ENCODE measurements at places on chromosomes 1 and 21.

DNA sequence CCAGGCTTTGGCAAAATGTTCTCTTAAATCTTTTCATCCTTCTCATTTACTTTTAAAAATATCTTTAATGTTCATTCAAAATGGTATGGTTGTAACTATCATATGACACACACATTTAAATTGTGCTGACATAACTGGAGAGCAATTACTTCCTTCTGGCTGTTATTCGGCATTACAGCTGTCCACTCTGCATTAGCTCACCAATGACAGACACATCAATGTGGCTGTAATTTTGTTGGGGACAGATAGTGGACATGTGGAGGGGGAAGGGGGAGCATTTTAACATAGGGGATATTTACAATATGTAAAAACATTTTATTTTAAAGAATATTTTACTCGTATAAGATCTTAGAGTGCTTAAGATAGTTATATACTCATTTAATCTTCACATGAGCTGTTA is 319.8 kb downstream of the HMCN1 start:
- no peak for DNase-seq

DNA sequence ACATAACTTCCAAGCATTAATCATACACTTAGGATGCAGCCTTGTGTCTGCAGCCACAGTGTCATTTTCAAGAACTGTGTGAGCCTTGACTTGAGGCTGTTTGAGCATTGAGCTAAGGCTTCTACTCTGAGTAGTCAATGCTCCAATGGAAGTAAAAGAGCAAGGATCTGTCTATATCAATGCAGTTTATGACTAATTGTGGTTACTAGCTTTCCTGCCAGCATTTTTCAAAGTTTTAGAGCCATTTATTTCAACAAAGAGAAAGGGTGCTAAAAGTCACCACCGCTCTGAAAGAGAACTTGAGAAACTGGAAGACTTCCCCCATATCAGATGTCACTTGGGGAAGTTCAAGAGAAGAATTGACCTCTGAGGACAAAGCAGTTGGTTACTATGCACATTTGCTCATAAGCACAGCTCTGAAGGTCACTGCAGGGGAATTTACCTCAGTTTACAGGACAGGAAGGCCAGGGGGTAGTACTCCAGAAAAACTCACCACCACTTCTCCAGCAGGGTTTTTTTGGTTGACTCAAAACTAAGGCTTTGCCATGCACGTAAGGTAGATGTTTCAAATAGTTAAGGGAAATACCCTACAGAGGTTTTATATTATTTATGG is 24.5 kb upstream of the RGS1 start:
- DNase-seq = no peak

DNA sequence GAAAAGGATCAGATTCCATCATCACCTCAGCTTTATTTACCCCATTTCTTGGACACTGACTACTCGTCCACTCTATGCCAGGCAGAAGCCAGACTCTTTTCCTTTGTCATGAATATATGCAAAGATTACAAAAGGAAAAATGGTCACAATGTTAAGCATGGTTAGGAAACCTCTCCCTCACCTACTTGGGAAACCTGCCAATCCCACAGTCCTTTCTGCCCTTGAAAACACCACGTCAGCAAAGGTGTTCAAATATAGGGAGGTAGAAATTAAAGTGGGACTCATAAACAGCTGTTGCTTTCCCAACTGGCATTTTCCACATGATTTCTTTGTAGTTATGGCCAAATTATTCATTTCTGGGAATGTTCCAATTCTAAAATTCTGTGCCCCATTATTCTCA is 16.2 kb upstream of the ATP13A2 start:
- no peak for DNase-seq

DNA sequence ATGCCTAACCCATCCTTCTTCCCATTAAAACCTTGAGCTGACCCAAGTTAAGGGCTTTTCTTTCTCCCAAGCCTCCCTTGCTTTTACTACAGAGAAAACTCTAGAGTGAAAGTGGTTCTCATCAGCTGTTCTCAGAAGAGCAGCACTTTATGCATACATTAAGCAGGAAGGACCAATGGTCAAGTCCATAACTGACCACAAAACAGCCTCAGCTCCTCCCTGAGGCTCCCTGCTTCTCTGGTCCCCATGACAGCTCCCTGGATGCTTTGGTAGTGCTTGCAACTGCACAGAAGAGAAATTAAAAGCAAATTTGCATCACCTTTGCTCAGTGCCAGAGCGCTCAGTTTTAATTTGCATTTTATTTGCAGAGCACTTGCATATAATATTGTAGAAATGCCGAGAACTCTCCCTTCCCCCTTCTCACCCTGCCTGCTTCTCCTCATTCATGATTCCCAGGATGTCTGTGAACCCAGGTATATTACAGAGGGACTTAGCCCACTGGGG is 56.1 kb downstream of the LMX1A start:
- no peak for DNase-seq

DNA sequence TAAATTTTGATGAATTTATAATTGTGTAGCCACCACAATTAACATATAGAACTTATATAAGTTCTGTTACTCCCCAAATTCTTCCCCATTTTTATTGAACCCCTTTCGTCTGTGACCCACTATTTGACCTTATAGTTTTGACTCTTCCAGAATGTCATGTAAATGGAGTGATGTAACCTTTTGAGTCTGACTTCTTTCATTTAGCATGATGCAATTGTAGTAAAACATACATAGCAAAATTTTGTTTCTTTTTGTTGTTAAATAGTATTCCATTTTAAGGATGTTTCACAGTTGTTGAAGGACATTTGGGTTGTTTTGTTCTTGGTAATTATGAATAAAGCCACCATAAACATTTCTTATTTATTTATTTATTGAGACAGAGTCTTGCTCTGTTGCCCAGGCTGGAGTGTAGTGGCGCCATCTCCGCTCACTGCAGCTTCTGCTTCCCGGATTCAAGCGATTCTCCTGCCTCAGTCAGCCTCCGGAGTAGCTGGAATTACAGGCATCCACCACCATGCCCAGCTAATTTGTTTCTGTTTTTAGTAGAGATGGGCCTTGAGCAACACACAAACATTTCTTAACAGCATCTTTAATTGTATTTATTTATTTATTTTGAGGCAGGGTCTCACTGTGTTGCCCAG is 33.6 kb downstream of the RPRD2 start:
- no peak for DNase-seq

DNA sequence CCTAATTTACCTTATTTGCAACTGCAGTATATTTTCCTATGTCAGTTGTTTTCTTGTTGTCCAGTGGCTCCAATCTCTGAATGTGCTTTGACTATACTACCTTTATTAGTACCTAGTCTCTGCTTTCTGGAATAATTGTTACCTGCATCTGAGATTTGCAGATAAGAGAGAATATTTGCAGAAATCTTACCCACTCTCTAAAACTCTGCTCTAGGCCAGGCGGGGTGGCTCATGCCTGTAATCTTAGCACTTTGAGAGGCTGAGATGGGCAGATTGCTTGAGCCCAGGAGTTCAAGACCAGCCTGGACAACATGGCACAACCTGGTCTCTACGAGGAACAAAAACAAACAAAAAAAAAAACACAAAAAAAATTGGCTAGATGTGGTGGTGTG is 2.0 kb upstream of the SYDE2 start:
- no peak for DNase-seq

- DNase-seq = no peak
Measured at GRCh38 chr1:80666073-80666472, 1134.7 kb upstream of the ADGRL2 start.

GRCh38 chr1:99851850-99852454 is 1.8 kb downstream of the AGL start:
- no peak for DNase-seq

- DNase-seq = no peak
Measured at GRCh38 chr1:158979229-158979628, 30.5 kb upstream of the IFI16 start.

DNA sequence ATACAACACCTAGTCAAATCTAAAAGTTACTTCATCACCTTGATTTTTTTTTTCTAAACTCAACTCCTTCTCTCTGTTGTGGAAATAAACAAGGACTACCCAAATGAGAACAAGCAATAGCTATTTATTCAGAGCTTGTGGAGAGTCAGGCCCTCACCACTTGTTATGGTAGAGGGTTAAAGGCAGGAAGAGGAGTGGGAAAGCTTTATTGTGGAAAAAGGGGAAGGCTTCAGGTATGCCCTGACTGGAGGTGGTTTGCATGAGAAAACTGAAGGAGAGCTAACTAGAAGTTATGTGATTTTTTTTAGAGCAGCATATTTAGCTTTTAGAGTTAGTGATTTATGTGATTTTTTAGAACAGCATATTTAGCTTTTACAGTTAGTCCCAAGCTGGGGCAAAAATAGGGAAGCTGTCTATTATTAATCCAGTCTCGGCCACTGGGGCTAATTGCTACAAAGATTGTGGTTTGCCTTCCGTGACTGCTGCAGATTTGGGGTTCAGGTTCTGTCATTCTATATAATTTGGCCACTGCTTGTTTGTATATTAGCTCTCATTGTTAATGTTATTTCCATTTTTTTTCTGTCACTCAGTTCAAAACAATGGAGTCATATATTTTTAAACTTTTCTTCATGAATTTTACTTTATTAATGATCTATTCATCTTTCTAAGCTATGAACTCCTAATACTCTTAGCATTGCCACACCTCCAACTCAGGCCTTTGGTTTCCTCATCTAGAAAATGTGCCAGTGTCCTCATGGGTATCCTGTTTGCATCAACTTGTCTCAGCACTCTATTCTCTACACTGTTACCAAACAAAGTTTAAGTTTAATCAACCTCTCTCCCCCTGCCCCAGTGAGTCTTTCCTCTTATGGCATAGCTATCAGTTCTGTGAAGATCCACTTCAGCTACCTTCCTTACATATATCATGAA is 713.0 kb downstream of the BRINP3 start:
- DNase-seq = no peak

- no peak for DNase-seq
Measured at GRCh38 chr1:41738475-41738874, 180.2 kb downstream of the HIVEP3 start.

GRCh38 chr1:171083222-171083621 is 7.5 kb upstream of the FMO3 start:
- peak; percentile 90 for DNase-seq

GRCh38 chr21:38645282-38645681 is 147.0 kb upstream of the ERG start:
- no peak for DNase-seq

All from NCI-H510A (cell line).